ENCODE measurements at places on chromosomes 2 and 18.

GRCh38 chr2:150051004-150051403 is 436.5 kb downstream of the RND3 start:
- no peak for DNase-seq

DNA sequence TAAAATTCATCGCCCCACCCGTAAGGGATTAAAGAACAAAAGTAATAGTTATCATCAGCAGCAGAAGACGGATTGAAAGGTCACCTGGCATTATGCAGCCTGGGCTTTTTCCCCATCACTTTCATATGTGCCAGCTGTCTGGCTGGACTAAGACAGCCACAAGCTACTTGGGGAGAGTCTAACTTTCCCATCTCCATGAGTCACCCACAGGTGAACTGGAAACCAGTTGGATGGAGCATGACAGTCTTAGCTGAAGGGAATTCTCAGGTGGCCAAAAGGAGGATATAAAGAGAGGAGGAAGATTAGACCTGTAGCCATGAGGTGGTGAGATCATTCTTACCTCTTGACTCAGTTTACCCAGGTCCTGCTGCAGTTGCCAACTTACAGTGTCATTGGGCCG is 7.0 kb upstream of the FAM178B start:
- DNase-seq, result no peak

DNA sequence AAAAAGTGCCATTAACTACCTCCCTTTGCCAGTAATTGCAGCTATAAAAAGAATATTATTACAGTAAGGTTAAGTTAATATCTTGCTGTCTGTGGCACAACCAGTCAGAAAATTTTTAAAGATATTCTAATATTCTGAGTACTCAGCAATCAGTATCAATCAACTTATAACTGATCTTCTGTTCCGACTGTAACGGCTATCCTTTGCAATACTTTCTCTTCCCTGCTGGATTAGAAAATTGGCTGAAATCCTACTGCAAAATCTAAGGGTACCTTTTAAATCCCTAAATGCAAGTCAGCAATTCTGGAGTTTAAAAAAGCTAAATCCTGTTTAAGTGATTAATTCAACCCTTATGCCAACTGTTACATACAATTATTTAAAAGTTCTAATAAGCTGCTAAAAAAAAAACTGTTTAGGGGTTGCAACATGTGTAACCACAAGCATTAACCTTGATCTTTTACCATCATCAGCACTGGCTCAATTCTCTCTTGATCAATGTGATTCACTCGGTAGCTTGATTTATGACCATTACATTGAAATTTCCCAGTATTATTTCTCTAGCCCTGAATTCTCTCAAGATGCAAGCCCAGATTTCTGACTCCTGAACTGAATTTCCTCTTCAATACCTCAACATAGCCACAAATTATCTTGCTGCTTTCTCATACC is 20.5 kb downstream of the GAREM1 start:
- DNase-seq, result no peak

GRCh38 chr18:21183670-21184069 is 58.4 kb upstream of the GREB1L start:
- DNase-seq, result no peak
